ENCODE measurements at places on chromosomes 13 and 19.
A peak's percentile ranks its signal among the peaks of the same experiment; 100 is the strongest.

- DNase-seq = no peak
Measured at GRCh38 chr13:47437406-47437805, 540.6 kb upstream of the HTR2A start.

GRCh38 chr19:46718934-46719622, 2.2 kb upstream of the PRKD2 start:
- no peak for DNase-seq

- DNase-seq = no peak
Measured at GRCh38 chr19:10836479-10837330, 693 bp upstream of the TMED1 start.

DNA sequence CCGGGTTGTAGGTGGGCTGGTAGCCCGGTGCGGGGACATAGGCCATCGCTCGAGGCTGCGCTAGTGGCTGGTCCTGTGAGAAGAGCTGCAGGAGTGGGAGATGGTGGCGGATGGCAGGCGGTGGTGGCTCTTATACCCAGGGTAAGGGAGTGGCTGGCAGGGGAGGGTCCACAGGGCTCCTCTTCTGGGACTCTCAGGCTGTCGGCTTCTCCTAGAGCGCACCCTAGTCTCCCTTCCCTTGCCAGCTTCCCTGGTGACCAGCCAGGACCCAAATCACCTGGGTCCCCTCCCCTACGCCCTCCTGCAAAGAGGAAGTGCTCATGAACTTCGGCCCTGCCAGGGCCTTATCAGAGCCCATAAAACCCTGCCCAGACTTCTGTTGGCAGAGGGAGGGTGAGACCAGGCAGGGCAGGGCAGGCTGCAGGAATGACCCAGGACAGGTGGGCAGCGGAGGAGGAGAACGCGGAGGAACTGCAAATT, at the start of gene LGALS4:
TSS of gene LGALS4 (minus strand) at position 105 of the 480 bp plus-strand sequence. CDS start at position 46, 59 bp downstream.
- no peak for DNase-seq

DNA sequence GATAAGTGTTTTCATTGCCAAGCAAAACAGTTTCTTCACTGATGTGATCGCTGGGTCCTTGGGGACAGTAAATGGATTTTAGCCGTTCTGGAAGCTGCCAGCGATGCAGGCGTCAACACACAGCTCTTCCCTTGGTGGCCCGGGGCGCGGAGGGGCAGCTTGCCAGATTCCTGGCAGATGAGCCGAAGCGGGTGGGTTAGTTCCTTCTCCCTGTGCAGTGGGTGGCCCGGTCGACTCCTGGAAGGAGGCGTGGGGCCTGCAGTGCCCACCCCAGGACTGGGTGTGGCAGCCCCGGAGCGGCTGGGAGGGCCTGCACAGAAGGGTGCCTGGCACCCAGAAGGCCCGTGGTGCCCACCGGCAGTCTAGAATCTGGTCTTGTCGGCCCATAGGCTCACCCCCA, 69.0 kb downstream of the KDM4B start:
- no peak for DNase-seq

DNA sequence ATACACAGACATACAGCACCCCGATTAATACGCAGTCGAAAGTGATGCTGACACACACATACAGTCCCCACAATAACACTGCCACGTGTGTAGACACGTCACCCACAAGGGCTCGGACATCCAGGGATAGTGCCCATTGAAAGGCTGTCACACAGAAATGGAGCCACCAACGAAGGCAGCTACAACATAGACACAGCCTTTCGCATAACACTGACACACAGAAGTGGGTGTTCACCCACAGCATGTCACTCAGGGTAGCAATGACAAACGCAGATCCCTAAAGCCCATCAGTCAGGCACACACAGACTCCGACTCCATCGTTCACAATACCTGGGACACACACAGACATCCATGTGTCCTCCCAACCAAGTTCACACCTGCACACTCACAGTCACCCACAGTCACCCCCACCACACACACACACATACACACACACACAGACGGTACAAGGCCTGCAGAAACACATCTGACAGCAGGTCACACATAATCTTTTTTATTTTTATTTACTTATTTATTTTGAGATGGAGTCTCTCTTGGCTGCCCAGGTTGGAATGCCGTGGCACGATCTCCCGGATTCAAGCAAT, 10.4 kb upstream of the NANOS3 start:
- DNase-seq = no peak

DNA sequence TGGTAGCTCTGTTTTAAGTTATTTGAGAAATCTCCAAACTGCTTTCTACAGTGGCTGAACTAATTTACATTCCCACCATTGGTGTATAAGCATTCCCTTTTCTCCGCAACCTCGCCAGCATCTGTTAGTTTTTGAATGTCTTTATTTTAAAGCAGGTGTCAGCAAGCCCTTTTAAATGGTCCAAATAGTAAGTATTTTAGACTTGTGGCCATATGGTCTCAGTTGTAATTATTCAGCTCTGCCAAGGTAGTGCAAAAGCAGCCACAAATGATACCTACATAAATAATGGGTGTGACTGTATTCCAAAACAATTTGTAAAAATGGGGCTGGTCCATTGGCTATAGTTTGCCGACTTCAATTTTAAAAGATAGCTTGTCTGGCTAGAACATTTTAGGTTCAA, 58.7 kb upstream of the TMTC4 start:
- no peak for DNase-seq

DNA sequence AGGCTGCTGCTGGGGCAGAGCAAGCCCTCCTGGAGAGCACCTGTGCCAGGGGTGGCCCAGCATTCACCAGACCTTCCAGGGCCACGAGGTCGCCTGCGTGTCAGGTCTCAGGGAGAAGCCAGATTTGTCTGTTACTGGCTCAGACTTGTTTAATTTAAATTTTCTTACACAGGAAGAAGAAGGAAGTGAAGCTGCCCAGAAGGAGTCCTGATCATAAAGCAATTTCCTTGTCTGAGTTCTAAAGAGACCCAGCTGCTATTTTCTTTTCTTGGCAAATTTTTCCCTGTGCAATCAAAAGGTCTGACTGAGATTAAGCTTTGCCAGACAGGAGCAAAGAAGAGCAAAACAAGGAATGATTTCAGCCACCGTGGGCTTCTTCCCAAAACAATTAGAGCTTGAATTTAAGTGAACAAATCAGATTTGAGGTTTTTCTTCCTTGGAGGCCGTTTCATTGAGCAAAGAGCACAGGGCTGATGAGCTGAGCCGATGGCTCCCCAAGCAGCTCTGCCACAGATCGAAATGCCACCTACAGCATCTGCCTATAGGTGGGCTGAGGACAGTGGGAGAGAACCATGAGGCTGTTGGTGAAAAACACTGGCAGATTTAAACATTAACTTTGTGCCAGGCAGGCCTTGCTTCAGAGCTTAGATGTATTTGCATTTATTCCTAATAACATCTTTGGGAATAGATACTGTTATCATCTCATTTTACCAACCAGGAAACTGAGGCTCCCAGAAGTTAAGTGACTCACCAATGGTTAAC, 40.1 kb downstream of the HSPH1 start:
- no peak for DNase-seq

DNA sequence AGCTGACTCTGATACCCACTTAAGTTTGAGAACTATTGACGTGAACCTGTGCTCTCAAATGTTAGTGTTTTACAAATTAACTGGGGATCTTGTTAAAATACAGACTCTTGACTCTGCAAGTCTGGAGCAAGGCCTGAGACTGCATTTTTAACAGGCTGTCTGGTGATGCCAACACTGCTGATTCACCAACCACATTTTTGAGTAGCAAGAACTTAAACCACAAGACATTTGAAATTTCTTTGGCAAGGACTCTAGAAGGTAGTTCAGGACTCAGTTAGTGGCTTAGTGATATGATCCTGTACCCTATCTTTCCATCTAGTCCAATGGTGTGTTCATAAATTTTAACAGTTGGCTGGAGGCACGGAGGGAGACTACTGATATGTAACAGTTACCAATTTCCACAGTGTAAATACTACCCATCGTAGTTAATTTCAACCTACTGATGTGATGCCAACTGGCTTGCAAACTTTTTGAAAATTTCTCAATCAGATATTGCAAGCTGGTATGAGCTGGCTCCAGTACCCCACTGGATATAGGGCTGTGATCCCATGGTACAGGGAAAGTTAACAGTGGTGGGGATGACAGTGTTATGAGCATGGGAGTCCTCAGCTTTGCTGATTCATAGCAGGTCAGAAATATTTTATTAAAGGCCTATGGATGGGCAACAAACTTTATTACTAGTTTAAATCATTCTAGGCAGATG, 255.1 kb downstream of the TBC1D4 start:
- peak; percentile 90 for DNase-seq

GRCh38 chr19:18815673-18816072, 16.1 kb upstream of the UPF1 start:
- no peak for DNase-seq

- DNase-seq = peak; percentile 93
Measured at GRCh38 chr19:9075064-9075949, 11.6 kb upstream of the OR1M1 start.

- no peak for DNase-seq
Measured at GRCh38 chr19:30647891-30648720, 275.9 kb downstream of the ZNF536 start.

GRCh38 chr19:55157064-55157908, at the start of gene TNNI3:
Gene TNNI3 (minus strand): TSS chr19:55157732. CDS start chr19:55157589, 143 bp downstream.
- no peak for DNase-seq

- no peak for DNase-seq
Measured at GRCh38 chr19:6213696-6214641, 65.8 kb downstream of the MLLT1 start.

GRCh38 chr13:58085274-58085673, 453.7 kb downstream of the PCDH17 start:
- no peak for DNase-seq

GRCh38 chr13:81957121-81957520, 1616.2 kb upstream of the SPRY2 start:
- no peak for DNase-seq

DNA sequence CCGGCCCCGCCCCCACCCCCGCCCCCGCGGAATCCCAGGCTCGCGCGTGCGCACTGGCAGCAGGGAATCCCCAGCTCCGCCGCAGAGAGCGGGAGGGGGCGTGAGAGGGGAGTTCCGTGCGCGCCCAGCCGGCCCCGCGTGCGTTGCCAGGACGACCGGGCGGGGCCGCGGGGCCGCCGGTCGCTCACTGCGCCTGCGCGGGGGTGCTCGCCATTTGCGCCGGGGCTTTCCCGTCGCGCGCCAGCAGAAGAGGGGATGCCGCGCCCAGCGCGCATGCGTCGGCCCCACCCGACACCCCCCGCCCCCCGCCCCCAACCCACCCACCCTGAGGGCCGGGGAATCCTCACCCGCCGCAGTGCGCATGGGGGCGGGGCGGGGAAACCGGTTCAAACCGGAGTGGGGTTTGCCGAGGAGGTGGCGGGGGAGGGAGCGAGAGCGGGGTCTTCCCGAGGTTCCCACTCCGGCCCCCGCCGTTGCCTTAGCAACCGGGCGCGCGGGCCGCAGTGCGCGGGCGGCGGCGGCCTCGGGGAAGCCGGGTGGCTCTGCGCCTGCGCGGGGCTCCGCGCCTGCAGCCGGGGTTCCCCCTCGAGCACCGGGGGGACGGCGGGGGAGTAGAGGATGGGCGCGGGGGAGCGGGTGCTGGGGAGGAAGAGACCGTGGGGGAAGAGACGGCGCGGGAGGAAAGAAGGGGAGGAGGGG, 15.1 kb downstream of the CCDC124 start:
- DNase-seq = peak; percentile 87

DNA sequence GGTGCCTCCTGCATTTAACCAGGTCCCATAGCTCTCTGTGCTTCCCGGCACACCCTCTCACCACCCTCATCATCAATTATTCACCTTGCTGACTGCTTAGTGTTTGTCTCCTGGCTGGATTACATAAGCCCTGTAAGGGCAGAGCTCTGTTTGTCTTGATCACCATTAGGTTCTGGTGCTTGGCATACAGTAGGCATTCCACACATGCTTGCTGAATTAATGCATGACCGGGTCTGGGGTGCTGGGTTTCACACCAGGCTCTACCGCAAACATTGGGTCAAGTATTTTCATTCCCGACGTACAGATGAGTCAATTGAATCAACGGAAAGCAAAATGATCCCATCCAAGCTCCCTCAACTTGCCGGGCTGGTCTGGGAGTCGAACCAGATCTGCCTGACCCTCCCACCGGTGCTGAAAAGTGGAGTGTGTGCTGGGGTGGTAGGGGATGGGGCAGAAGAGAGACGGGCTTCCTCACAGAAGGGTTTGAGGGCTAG, 28.5 kb downstream of the VAV1 start:
- peak; percentile 77 for DNase-seq

- DNase-seq = no peak
Measured at GRCh38 chr13:95620825-95621498, 23.5 kb downstream of the DZIP1 start.

- no peak for DNase-seq
Measured at GRCh38 chr19:42474743-42475142, 32.0 kb upstream of the CXCL17 start.

DNA sequence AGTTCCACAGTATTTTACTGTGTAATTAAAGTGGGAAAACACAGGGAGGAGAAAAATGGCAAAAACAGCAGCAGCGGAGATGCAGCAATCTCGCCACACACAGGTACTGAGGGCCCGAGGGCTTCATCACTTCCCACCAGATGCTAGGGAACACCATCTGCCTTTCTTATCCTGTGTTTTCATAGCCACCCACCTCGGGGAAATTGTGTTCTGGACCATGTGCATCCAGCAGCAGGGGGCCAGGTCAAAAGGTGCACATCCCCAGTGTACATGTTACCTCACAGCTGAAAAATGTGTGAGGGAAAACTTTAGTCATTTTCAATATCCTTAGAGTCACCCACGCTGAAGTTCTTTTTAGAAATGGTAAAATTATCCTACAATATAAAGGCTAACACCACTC, 30.2 kb downstream of the PDCD5 start:
- no peak for DNase-seq

DNA sequence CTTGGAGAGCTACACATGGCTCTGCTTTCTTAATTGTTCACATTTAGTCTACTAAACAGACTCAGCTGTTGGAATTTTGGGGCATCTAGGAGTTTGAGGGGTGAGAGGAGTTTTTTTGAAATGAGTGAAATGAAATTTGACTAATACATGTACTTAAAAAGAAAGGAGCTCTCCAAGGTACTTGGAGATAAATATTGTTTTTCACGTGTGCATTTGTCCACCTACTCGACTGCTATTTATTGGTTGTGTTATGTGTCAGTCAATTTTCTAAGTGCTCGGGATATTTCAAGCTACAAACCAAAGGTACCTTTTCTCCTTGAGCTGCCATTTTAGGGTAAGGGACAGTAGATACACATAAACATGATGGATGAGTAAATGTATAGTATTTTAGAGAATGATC, 697.0 kb downstream of the LIG4 start:
- no peak for DNase-seq

DNA sequence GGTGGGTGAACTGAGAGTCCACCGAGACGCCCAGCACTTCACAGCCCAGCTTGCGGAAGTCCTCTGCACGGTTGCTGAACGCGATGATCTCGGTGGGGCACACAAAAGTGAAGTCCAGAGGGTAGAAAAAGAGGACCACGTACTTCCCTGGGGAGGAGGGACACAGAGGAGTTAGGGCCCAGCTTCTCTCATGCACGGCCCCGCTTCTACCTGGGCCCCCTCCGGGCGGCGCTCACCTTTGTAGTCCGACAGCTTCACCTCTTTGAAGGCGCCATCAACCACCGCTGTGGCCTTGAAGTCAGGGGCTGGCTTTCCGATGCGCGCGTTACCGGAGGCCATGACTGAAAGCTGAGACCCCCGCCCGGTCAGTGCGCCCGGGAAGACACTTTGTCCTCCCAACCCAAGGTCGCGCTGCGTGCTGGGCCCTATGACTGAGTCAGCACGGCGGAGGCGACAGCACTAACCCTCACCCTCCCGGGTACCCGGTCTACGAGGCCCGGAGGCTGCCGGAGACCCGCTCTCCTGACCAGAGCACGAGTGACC, 606 bp downstream of the PRDX2 start:
- no peak for DNase-seq
